ENCODE measurements at places on chromosomes 6 and 20. TPM values are rescaled to one million over a fixed set of nuclear protein-coding genes. Genes with fewer than 3 reads are reported as not detected.

DNA sequence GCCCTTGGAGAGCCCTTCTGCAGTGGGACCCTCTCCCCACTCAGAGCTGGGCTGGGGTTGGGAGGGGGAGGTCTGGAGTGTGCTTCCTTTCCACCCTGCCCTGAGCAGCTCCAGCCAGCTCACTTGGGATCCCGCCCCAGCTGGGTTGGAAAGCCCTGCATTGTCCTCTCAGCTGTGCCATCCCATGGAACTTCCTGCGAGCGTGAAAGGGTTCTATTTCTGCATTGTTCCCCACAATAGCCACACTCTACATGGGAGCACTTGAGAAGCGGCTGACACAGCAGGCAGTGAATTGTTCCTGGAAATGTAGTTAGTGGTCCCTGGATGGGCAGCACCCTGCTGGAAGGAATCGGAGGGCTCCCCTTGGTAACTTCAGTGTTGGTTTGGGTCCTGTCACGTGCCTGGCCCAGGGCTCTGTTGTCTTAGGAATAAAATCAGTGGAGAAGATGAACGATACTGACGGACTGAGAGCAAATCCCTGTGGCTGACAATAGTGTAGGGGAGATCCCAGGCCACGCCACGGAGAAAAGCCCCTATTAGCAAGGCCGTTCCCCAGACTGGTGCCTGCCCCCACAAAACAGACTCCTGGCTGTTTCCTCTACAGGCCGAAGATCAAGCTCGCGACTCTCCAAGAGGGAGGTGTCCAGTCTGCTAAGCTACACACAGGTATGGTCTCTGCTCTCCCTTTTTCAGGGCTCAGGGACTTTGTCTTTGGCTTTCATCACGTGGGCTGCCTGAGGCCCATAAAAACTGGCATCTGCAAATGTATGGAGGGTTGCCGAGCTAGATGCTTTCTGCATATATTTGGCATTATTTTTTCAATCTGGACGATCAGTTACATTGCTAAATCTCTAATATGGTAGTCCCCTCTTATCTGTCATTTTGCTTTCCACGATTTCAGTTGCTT is 18.8 kb downstream of the DNMT3B start:
- H3K27ac ChIP-seq, result no peak overlapping the region
- H3K4me3 ChIP-seq, result no peak overlapping the region
- no peaks in the 10 kb centered on the region for H3K4me1 ChIP-seq
- H3K36me3 ChIP-seq, result no peaks in the 10 kb centered on the region

GRCh38 chr20:30815577-30816181 is 441.8 kb upstream of the DEFB115 start:
- H3K27me3 ChIP-seq, result no peaks in the 10 kb centered on the region
- no peaks in the 10 kb centered on the region for H3K36me3 ChIP-seq
- no peak overlapping the region for H3K27ac ChIP-seq

DNA sequence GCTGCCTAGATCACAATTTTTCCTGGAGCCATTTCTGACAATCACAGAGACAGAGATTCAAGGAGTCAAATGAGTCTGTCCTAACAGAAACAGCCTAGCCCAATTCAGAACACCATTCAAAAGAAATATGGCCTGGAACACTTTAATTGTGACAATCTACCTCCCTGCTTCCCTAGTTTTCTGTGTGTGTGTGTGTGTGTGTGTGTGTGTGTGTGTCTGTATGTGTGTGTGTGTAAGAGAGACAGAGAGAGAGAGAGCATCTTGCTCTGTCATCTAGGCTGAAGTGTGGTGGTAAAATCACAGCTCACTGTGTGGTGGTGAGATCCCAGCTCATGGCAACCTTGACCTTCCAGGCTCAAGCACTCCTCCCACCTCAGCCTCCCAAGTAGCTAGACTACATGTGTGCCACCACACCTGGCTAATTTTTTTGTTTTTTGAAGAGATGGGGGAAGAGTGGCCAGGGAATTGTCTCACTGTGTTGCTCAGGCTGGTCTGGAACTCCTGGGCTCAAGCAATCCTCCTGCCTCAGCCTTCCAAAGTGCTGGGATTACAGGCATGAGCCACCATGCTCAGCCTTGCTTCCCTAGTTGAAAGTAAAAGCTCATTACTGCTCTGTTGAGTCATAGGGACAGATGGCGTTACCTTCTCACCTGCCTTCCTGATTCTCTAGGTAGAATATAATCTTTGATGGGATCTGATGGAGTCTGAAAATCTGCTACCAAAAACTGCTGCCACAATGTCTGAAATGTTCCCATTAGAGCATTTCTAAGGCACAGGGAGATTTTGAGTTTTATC is 89.6 kb upstream of the BEND6 start:
- DNase-seq, result no peak
- H3K4me3 ChIP-seq, result no peak overlapping the region
- no peaks in the 10 kb centered on the region for H3K36me3 ChIP-seq
- H3K27me3 ChIP-seq, result no peaks in the 10 kb centered on the region

GRCh38 chr6:32854376-32855178 is 585 bp downstream of the PSMB9 start:
- peaks cover 49% of the 10 kb centered on the region for H3K36me3 ChIP-seq
- H3K27me3 ChIP-seq, result no peaks in the 10 kb centered on the region
- peak; percentile 72 for DNase-seq
- peaks cover 5% of the 10 kb centered on the region for H3K4me1 ChIP-seq
- H3K27ac ChIP-seq, result peak overlapping the region; percentile 98

- H3K27ac ChIP-seq, result no peak overlapping the region
- no peak for DNase-seq
- no peak overlapping the region for H3K4me3 ChIP-seq
- no peaks in the 10 kb centered on the region for H3K4me1 ChIP-seq
Observed at GRCh38 chr6:14739827-14740226, 506.0 kb upstream of the JARID2 start.

GRCh38 chr20:21685981-21686380 is 19.5 kb upstream of the PAX1 start:
- H3K27ac ChIP-seq, result no peak overlapping the region
- no peaks in the 10 kb centered on the region for H3K4me1 ChIP-seq
- H3K27me3 ChIP-seq, result no peaks in the 10 kb centered on the region
- H3K4me3 ChIP-seq, result no peak overlapping the region

DNA sequence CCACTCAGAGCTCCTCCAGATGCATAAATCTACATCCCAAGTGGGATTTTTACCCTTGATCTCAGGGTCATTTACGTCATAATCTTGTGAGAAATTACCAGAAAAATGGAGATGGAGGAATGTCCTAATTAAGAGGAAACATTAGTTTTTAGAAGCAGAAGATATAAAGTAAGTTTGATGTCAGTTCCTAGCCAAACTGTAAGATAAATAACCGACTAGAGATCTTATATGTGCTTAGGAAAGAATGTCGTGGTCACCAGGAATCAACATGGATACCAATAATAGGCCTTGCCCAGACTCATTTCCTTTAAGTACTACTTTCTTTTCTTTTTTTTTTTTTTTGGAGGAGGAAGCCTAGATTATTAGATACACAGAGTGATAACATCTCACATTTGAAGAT is 186.9 kb downstream of the UTRN start:
- H3K27ac ChIP-seq, result no peak overlapping the region
- no peak overlapping the region for H3K4me3 ChIP-seq
- H3K27me3 ChIP-seq, result no peaks in the 10 kb centered on the region

- H3K4me3 ChIP-seq, result no peak overlapping the region
- DNase-seq, result no peak
- H3K27me3 ChIP-seq, result no peaks in the 10 kb centered on the region
- no peak overlapping the region for H3K27ac ChIP-seq
- no peaks in the 10 kb centered on the region for H3K36me3 ChIP-seq
Observed at GRCh38 chr6:154548130-154548830, 37.8 kb upstream of the CNKSR3 start.

GRCh38 chr6:6661191-6661590 is 72.7 kb downstream of the LY86 start:
- no peaks in the 10 kb centered on the region for H3K27me3 ChIP-seq
- no peak overlapping the region for H3K4me3 ChIP-seq
- no peak overlapping the region for H3K27ac ChIP-seq
- H3K36me3 ChIP-seq, result no peaks in the 10 kb centered on the region
- H3K4me1 ChIP-seq, result no peaks in the 10 kb centered on the region
- no peak for DNase-seq

GRCh38 chr6:84003131-84003530 is 30.4 kb upstream of the MRAP2 start:
- H3K4me3 ChIP-seq, result no peak overlapping the region
- no peaks in the 10 kb centered on the region for H3K27me3 ChIP-seq
- no peak for DNase-seq

- H3K27me3 ChIP-seq, result no peaks in the 10 kb centered on the region
- H3K4me1 ChIP-seq, result no peaks in the 10 kb centered on the region
- DNase-seq, result no peak
- H3K27ac ChIP-seq, result no peak overlapping the region
- no peaks in the 10 kb centered on the region for H3K36me3 ChIP-seq
Observed at GRCh38 chr6:162336359-162336758, 391.2 kb downstream of the PRKN start.

GRCh38 chr6:327538-328116 is 35.3 kb downstream of the DUSP22 start:
- no peaks in the 10 kb centered on the region for H3K36me3 ChIP-seq
- no peak overlapping the region for H3K4me3 ChIP-seq
- peak; percentile 44 for DNase-seq
- peak overlapping the region; percentile 1 for H3K27ac ChIP-seq
- peaks cover 12% of the 10 kb centered on the region for H3K4me1 ChIP-seq

DNA sequence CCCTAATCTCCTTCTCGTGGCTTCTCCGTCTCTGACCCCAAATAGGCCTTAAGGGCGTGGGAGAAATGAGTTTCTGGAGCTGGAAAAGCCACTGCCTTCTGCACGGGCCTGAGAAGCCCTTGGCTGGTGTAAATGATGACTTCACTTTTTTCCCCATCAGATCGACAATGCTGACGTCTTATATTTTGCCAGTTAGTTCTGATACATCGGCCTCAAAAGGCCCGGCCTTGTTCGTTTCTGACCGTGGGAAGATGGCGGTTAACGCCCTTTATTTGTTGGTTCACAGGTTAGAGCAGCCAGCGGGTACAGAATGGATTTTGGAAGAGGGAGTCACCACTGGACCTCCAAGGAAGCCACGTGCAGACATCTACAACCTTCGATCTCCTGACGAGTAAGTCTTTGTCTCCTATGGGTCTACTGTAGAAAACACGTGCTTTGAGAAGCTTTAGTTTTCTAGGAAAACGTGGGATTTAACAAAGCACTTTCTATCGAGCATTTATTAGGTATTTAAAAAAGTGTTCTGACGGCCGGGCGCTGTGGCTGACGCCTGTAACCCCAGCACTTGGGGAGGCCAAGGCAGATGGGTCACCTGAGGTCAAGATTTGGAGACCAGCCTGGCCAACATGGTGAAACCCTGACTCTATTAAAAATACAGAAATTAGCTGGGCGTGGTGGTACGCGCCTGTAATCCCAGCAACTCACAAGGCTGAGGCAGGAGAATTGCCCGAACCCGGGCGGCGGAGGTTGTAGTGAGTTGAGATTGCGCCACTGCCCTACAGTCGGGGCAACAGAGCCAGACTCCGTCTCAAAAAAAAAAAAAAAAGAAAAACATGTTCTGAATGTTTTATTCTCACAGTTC is 1.2 kb upstream of the ZNFX1 start:
- no peaks in the 10 kb centered on the region for H3K36me3 ChIP-seq
- H3K27me3 ChIP-seq, result no peaks in the 10 kb centered on the region
- H3K4me1 ChIP-seq, result peaks cover 30% of the 10 kb centered on the region
- no peak for DNase-seq
- H3K4me3 ChIP-seq, result peak overlapping the region; percentile 94

DNA sequence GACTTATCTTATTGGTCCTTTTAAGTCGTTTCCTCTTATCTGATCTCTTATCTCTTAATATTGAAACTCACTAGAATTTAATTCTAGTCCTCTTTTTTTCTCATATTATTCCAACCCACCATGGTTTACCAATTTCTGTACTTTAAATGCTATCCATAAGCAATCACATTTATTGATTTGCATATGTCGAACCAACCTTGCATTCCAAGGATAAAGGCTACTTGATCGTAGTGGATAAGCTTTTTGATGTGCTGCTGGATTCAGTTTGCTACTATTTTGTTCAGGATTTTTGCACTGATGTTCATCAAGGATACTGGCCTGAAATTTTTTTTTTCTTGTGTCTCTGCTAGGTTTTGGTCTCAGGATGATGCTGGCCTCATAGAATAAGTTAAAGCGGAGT is 7.7 kb downstream of the DEFB125 start:
- no peaks in the 10 kb centered on the region for H3K36me3 ChIP-seq
- no peak overlapping the region for H3K27ac ChIP-seq
- H3K4me3 ChIP-seq, result no peak overlapping the region
- no peak for DNase-seq
- H3K4me1 ChIP-seq, result no peaks in the 10 kb centered on the region

DNA sequence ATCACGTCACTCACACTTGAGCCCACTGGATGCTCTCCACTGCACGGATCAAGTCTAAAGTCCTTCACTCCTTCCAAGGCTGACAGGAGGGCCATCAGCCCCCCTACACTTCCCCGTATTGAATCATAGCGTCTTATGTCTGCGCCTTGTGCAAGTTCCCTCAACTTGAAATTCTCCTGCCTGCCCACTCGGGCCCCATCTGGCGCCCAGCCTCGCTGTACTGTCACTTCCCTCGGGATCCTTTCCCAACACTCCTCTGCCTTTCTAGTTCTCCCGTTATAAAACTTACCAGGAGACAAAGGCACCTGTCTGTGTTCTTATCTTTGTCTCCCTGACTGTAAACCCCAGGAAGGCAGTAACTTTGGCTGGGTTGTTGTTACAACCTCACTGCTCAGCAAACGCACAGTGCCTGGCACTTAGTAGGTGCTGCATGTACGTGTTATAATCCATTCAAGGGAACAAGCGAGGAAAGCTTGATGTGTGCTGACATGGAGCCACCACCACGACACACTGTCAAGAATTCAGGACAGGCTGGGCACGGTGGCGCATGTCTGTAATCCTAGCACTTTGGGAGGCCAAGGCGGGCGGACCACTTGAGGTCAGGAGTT is 33.8 kb upstream of the ZFAND3 start:
- H3K36me3 ChIP-seq, result no peaks in the 10 kb centered on the region
- no peaks in the 10 kb centered on the region for H3K4me1 ChIP-seq
- no peak for DNase-seq
- no peak overlapping the region for H3K27ac ChIP-seq

DNA sequence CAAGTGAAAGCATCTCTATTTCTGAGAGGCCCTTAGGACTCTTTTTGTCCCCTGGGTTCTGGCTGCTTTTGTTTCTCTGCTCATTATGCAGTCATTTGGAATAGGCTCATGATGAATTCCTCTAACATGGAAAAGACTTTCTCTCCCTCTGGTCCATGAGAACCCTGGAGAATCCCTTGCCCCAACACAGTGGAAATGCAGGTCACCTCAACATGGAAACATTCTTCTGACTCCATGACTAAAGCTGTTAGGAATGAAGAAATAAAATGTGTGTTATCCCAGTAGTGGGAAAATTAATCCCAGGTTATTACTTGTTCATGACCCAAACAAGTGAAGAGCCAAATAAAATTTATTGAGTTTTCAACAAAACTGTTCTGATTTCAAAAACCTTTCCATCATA is 458.6 kb downstream of the EPM2A start:
- H3K4me1 ChIP-seq, result no peaks in the 10 kb centered on the region
- H3K27ac ChIP-seq, result no peak overlapping the region
- no peak for DNase-seq
- H3K4me3 ChIP-seq, result no peak overlapping the region

GRCh38 chr6:169224716-169225115 is 28.9 kb downstream of the THBS2 start:
- no peak overlapping the region for H3K4me3 ChIP-seq
- no peak overlapping the region for H3K27ac ChIP-seq
- H3K27me3 ChIP-seq, result no peaks in the 10 kb centered on the region
- no peaks in the 10 kb centered on the region for H3K36me3 ChIP-seq
- no peak for DNase-seq

The WFDC10B gene
- total RNA-seq, result not detected

The SLC22A16 gene
- total RNA-seq, result not detected

The FAM209B gene
- total RNA-seq, result not detected

The FAM217A gene
- not detected for total RNA-seq

The TRIM38 gene
- total RNA-seq, result 15.3 TPM

The CLVS2 gene
- 0.09 TPM for total RNA-seq

The RAET1G gene
- not detected for total RNA-seq

The ENPP1 gene
- 5.7 TPM for total RNA-seq

The ARMC2 gene
- total RNA-seq, result 7.4 TPM

The PKHD1 gene
- 0.83 TPM for total RNA-seq

The ELOVL2 gene
- not detected for total RNA-seq
